ENCODE measurements at places on chromosomes 16 and 17.
A peak's percentile ranks its signal among the peaks of the same experiment; 100 is the strongest.

DNA sequence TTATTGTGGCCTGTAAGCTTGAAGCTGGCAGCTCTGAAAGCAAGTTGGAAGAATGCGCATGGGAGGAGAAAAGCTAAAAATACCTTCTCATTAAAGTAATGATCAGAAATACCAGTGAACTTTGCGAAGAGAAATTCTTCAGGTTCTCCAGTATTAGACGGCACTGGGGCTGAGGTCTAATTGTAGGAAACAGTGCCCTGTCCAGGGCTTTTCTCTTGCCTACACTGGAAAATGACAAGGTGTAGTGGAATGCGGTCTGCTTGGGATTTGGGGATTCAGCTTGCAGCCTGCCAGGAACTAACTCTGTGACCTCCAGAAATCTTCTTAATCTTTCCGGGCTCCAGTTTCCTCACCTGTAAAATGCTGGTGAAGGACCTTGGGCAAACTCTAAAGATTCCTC, 53.3 kb upstream of the KCNJ16 start:
- DNase-seq: no peak

DNA sequence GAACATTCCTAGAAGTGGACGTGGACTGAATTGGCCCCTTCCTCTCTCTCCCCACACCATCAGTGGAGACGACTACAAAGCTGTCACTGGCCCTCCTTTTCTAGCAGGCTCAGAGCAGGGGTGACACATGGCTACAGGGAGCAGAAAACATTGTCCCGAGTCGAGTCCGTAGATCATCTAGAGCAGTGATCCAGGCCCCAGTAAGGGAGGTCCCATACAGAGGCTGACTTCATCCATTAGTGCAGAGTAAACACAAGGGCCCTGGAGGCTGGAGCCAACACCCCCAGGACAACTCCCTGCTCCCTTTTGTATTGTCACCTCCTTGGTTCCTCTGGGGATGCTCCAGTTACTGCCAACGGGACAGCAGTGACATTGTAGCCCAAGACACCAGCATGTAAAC, 130.7 kb downstream of the CMIP start:
- DNase-seq: no peak

DNA sequence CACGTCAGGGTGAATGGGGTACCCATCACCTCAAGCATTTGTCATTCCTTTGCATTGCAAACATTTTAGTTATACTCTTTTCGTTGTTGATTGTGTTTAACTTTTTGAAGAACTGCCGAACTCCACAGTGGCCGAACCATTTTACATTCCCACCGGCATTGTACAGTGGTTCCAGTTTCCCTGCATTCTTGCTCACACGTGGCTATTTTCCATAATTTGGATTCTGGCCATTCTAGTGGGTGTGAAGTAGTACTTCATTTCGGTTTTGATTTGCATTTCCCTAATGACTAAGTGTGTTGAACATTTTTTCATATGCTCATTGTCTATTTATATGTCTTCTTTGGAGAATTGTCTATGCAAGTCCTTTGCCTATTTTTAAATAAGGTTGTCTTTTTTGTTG, 13.0 kb downstream of the NOL11 start:
- DNase-seq: no peak

GRCh38 chr17:17408236-17408794, 68.5 kb upstream of the MED9 start:
- no peak for DNase-seq

GRCh38 chr17:28227316-28228108, 91.5 kb upstream of the TMEM97 start:
- DNase-seq: peak; percentile 98

- no peak for DNase-seq
These were observed 727 bp upstream of the TENT4B start for GRCh38 chr16:50152351-50152806.

DNA sequence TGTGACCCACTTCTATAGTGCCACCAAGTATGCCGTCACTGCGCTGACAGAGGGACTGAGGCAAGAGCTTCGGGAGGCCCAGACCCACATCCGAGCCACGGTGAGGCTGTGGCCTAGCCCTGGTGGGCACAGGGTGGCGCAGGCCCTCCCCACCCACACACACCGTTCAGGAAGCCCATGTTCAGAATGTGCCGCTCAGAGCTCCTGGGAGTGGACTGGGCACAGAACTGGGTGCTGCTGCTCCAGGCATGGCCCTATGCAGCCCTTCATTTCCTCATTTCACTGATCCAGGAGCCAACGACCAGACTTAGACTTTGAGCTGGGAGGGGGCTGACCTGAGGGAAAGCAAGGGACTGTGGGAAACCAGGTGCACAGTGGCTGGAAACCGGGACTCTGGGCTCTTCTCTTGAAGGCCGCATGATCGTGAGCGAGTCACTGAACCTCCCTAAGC, 2.4 kb upstream of the MRM1 start:
- no peak for DNase-seq

- DNase-seq: no peak
These were observed 305.2 kb downstream of the SHISA9 start for GRCh38 chr16:13206606-13207005.

GRCh38 chr16:30359871-30360170, 4.7 kb upstream of the CD2BP2 start:
- no peak for DNase-seq

DNA sequence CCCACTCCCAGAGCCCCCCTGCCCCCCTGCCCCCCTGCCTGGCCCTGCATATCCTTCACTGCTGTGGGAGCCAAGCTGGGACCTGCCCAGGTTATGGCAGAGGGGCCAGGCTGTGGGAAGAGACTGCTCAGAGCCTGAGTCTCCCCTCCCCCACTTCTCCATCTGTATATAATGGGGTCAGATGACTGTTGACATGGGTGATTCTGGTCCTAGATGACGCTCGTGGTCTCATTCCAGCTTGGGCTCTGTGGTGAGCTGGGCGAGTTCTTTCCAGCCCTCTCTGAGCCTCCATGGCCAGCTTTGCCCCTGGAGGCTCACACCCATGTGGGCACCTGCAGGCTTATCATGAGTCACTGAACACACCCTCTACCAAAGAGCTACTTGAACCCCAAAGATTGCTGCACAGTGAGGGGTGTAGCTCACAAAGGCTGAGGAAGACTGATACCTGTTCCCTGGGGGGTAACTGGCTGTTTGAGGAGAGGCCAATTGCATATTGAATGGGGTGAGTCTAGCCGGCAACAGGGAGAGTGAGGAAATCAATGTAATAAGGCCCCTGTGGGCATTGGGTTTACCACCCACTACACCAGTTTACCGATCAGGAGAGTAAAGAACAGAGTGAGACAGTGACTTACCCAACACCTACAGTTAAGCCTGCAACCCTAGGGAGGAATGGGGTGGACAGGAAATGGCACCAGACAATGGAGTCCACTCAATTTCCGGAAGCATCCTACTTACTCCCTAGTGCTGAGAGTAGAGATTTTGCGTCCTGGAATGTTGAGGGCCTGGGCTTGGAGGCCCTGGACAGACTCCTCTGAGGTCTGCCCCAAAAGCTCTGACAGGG, 4.2 kb upstream of the SREBF1 start:
- DNase-seq: peak; percentile 9

GRCh38 chr16:56869513-56870275, 4.7 kb downstream of the SLC12A3 start:
- no peak for DNase-seq

- no peak for DNase-seq
These were observed 667.4 kb upstream of the SALL1 start for GRCh38 chr16:51818342-51818944.

GRCh38 chr17:73071066-73071999, 21.2 kb downstream of the SLC39A11 start:
- DNase-seq: no peak

GRCh38 chr16:31529108-31529936, 1.6 kb downstream of the AHSP start:
- DNase-seq: peak; percentile 37

- no peak for DNase-seq
These were observed 743 bp downstream of the SHCBP1 start for GRCh38 chr16:46620266-46621005.

DNA sequence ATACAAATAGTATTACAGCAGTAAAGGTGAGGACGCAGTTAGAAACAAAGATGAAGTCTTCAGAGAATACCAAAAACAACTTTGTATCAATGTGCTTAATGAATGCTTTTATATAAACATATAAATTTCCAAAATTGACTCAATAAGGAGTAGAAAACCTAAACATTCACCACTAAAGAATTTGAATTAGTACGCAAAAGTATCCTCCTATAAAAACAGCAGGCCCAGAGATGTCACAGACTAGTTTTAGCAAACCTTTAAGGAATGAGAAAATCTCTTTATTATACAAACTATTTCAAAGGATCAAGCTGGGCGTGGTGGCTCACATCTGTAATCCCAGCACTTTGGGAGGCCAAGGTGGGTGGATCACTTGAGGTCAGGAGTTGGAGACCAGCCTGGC, 86.2 kb downstream of the OR1D5 start:
- DNase-seq: no peak

- DNase-seq: no peak
These were observed 182.3 kb downstream of the PHKB start for GRCh38 chr16:47643323-47644000.

GRCh38 chr16:84751241-84751640, 51.4 kb downstream of the USP10 start:
- DNase-seq: no peak

DNA sequence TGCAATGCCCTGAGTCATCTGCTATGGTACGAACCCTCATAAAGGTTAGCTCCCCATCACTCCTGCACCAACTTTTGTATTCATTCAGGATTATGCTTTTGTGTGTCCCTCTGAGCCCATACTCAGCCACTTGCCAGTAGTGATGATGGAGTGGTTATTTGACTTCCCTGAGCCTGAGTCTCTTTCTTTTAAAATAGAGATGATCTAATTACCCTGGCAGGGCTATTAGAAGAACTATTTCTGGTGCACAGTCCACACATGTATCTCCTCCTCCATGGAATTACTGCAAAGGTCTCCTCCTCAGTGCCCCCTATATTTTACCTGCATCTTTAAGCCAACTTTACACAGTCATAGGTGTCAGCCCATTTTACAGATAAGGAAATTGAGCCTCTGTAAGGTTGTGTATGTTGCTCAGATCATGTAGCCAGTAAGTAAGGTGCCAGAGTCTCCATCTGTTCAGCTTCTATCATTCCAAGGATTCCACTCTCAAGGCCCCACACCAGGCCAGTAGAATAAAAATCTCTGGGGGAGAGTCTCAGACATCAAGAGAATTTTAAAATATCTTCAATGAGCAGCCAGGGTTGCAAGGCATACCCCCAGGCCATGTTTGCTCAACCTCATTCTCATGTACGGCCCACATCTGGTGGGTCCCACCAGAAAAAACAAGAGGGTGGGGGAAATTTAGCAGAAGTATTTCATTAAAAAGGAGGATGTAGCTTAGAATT, 333.7 kb upstream of the HSBP1 start:
- no peak for DNase-seq

DNA sequence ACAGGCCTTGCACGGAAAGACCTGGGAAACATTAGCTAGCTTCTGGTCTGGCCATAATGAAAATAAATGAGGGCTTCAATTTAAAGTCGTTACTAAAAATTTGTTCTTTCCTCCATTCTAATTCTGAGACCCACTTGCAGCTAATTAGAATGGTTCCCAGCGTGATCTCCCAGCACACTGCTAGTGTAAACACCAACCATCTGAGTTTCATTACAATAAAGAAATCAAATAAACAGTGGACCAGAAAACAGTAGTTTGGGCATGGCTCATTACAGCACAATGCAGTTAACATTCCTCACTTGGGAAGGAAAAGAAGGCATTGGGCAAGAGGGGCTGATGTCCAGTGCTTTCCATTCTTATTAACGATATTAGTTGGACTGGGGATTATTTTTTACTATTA, 410.9 kb upstream of the SOX9 start:
- no peak for DNase-seq

DNA sequence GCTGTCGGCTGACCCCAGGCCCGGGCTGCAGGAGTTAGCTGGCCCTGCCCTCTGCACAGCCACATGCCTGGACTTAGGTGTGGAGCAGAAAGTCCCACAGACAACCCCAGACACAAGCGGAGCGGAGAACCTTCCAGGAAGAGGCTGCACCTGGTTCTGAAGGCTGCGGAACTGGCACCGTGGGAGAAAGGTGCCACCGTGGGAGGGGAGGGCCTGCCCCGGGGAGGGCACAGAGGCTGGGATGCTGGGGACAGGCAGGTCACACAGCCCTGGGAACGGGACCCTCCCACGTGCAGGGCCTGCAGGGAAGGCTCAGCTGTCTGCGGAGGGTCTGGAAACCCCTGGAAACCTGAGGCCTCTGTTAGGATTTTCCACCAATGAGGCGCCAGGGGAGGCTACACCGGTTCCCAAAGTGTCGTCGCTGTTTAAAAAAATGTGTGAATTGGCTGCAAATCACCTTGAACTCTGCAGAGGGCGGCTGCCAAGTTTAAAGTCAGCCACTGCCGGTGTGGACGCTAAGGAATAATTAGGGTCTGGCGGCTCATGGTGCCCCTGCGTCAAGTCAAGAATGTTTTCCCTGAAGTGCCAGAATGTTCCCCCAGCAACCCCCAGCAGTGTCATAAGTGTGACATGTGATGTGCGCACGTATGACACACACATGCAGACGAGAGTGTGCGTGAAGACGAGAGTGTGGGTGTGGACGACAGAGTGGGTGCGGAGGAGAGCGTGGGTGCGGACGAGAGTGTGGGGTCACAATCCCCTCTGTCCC, 50.9 kb upstream of the PABPN1L start:
- no peak for DNase-seq

- DNase-seq: no peak
These were observed 9.0 kb downstream of the CCR7 start for GRCh38 chr17:40556198-40556661.

- DNase-seq: no peak
These were observed 20.8 kb upstream of the TBX2 start for GRCh38 chr17:61378658-61379456.

DNA sequence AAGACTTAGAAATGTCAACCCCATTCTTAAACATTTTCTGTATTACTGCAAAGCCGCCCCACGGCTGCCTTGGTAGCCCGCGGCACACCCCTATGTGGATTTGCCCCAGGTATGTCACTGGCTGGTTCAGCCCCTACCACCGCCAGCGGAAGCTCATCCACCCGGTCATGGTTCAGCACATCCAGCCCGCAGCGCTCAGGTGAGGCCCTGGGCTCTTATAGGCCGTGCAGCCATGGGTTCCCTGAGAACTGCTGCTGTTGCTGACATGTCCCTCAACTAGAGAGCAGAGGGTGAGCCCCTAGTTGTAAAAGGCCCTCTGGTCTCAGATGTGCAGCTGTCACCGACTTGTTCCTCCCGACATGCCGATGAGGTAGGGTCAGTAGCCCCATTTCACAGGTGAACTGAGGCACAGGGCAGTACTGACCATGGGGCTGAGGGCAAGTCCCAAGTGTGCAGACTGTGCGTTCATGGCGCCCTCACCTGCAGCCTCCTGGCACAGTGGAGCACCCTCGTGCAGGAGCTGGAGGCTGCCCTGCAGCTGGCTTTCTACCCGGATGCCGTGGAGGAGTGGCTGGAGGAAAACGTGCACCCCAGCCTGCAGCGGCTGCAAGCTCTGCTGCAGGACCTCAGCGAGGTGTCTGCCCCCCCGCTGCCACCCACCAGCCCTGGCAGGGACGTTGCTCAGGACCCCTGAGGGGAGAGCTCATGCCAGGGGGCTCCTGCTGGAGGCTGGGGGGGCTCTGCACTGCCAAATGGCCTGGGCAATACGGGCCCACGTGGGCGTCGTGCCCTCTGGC, 8.7 kb downstream of the CYBC1 start:
- DNase-seq: no peak

- peak; percentile 74 for DNase-seq
These were observed 11.9 kb upstream of the CD300E start for GRCh38 chr17:74635418-74635817.
